ENCODE measurements at places on chromosomes 5 and 9.

DNA sequence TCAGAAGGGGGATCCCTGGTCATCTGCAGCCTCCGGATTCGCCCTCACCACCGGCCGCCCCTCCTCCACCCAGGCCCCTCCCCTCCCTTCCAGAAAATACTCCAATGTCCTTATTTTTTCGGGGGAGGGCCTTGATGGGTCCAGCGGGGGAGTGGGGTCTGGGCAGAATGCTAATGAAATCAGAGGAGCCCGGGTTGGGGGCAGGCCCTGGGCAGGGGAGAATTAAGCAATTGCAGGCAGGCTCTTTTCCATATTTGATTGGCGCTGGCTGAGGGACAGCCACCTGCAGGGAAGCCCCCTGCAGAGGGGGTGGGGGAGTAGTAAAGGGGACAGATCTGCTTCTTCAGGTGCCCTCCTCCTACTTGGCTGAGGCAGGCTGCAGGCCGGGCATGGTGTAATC is 21.3 kb downstream of the PRRX2 start:
- DNase-seq: no peak

GRCh38 chr9:93041108-93041802 is 17.2 kb upstream of the SUSD3 start:
- DNase-seq: no peak

- DNase-seq: no peak
Observed at GRCh38 chr9:136593581-136593980, 47.7 kb upstream of the NOTCH1 start.

GRCh38 chr9:15142878-15143534 is 164.0 kb downstream of the TTC39B start:
- no peak for DNase-seq

Measured in activated naive CD4-positive, alpha-beta T cell (primary cell).